ENCODE measurements at places on chromosomes 11 and 22.

DNA sequence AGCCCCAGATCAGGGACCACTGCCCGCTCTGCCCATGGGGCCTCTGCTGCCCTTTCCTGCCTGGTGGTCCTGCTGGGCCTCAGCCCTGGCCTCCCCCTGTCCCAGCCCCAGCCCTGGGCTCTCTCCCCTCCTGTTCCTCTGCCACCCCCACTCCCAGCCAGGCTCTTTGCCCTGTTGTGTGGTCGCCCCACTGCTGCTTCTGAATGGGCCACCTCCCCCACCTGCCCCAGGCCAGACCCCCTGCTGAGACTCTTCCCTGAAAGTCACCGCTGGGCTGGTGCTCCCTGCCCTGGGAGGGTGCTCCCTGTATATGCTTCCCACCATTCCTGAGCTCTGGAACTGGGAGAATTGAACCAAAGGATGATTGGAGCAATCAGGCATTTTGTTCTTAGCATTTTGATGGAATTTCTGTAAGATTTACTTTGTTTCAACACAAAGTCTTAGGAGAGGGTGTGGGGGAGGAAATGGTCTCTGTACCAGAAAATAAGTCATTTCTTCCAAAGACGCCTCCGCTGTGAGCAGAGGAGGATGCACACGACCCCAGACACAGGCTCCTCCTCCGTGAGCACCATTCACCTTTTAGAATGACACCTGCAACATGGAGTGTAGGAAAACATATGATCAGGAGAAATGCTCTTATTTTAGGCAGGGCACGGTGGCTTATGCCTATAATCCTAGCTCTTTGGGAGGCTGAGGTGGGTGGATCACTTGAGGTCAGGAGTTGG lies 5.2 kb downstream of the APOBEC3B start:
- DNase-seq = no peak

- no peak for DNase-seq
These were observed 186.5 kb downstream of the SHANK2 start for GRCh38 chr11:71065841-71066240.

- no peak for DNase-seq
These were observed 65.1 kb downstream of the PRMT3 start for GRCh38 chr11:20452585-20452984.

- DNase-seq = peak; percentile 69
These were observed 94.8 kb downstream of the KCNQ1 start for GRCh38 chr11:2539371-2540222.

DNA sequence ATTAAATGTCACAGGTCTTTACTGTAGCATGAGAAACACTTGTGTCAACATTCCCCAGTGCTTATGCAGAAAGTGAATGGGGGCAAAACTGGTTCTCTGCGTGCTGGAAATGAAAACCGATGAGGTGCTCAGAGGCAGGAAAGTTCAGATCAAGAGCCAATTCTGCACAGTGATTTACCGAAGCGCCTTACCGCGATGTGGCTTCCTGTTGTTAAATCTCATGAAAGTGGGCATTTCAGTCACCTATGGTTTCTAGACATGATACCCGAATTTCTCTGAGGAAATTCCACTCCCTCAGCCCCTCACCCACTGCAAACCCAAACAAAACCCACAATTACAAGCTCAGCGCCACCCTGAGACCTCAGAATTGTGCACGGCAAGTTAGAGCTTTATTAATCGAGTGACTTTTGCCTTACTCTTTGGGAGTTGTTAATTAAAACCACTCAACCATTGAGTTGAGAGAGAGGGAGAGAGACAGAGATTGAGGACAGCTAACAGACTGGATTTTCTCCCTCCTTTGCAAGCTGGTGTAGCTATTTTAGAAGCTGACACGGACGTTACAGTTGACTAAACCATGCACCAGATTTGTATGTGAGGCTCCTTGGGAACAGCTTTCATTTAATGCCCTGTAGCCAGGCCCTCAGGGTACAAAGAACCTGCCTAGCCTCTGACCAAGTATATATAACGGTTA lies 196.4 kb downstream of the DBX1 start:
- DNase-seq = no peak

DNA sequence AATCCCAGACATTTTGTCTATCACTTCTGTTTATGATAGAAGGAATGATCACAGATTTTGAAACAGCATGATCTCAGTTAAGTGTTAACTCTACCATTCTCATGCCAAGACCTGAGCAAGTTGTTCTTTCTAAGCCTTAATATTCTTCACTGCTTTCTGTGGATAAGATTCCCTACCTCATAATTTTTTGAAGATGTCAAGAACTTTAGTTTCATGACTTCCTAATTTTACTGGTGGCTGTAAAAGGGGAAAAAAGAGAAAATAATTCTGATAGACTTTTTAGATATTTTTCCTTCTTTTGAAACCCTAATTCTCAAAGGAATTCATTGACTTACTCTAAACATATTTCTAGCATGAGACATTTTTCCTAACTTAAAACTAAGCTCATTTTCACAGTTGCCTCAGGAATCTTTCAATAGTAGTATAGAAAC lies 520.0 kb upstream of the LUZP2 start:
- no peak for DNase-seq

GRCh38 chr11:67284811-67285540 lies 4.1 kb upstream of the ANKRD13D start:
- no peak for DNase-seq

DNA sequence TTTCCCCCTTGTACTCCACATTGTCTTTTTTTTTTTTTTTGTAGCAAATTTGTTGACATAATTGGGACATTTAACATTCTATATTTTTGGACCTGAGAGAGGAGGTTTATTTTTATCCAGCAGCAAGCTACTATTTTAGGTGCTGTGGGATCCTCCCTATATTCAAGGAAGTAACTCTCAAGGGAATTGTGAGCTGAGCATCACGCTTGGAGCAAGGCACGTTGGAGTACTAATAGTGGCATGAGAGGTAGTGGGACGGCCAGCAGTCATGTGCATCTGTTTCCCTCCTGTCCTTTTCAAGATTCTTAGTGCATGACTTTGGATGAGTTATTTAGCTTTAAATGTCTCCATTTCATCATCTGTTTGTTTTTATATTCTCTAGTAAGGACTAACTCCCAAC lies 52.3 kb downstream of the EXT2 start:
- DNase-seq = no peak

- peak; percentile 93 for DNase-seq
These were observed 37.3 kb upstream of the RBFOX2 start for GRCh38 chr22:36065775-36066544.

GRCh38 chr11:46149826-46150225 lies 28.6 kb upstream of the PHF21A start:
- DNase-seq = no peak

GRCh38 chr11:87223816-87224215 lies 186.1 kb downstream of the TMEM135 start:
- no peak for DNase-seq

- no peak for DNase-seq
These were observed 724 bp upstream of the RASGRP2 start for GRCh38 chr11:64744544-64745188.

GRCh38 chr22:47016631-47017030 lies 254.2 kb downstream of the TBC1D22A start:
- no peak for DNase-seq

DNA sequence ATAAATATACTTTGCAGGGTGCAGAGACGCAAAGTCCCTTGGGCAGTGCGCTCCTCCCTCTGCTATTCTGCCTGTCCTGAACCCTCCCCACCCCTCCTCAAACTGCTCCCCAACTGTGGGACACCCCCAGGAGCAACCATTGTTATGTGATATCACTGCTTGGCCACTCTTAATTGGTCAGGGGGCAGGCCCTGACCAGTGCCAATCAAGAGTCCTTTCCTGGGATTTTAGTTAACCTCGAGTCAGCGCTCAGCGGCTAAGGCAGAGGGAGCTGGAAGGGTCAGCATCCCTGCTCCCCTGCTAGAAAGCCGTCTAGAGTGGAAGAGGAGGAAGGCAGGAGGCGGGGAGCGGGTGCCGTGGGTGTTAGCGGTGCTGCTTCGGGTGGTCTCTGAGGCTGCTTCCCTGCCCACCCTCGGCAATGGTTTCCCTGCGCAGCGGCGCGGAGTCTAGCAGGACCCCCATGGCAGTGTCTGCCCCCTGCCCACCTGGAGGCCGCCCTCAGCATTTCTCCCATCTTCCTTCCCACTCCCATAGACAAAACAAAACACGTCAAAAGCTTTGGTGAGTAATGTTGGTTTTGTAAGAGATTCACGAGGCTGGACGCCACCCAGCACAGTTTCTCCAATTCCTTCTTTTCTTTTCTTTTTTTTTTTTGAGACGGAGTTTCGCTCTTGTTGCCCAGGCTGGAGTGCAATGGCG lies 38.4 kb upstream of the A4GALT start:
- DNase-seq = no peak

DNA sequence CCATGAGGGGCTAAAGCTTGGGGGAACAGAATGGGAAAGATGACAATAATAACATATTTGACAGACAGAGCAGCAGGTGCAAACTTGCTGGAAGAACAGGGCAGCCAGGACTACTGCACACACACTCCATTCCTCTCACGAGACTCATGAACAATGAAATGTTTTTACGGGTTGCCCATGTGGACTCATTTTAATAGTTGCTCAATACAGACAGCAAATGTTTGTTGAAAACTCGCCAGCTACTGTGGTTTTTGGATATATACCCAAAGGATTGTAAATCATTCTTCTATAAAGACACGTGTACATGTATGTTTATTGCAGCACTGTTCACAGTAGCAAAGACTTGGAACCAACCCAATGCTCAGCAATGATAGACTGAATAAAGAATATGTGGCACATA lies 10.3 kb downstream of the SYT13 start:
- DNase-seq = no peak

- no peak for DNase-seq
These were observed 646.8 kb upstream of the CCDC90B start for GRCh38 chr11:83933008-83933407.

DNA sequence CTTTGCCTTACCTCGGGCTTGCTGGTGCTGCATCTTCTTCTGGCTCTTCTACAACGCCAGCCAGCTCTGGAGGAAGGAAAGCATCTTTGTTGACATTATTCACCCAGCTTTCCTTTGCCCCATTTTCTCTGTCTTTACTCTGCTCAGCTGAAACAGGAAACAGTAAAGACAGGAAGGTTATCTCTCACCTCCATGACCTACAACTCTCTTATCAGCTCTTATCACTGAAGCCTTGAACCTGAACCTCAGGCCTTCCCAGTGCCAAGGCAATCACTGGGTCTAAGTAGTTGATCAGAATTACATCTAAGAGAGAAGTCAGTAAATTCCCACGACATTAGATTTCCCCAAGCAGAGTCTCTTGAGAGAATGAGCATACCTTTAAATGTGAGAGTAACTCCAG lies 59.6 kb upstream of the CCDC89 start:
- DNase-seq = no peak

GRCh38 chr11:43427971-43428370 lies 69.3 kb downstream of the TTC17 start:
- DNase-seq = no peak

- DNase-seq = no peak
These were observed 466.8 kb downstream of the SOX6 start for GRCh38 chr11:15889363-15890030.

- DNase-seq = no peak
These were observed 28.8 kb downstream of the KLHL22 start for GRCh38 chr22:20466659-20467379.

DNA sequence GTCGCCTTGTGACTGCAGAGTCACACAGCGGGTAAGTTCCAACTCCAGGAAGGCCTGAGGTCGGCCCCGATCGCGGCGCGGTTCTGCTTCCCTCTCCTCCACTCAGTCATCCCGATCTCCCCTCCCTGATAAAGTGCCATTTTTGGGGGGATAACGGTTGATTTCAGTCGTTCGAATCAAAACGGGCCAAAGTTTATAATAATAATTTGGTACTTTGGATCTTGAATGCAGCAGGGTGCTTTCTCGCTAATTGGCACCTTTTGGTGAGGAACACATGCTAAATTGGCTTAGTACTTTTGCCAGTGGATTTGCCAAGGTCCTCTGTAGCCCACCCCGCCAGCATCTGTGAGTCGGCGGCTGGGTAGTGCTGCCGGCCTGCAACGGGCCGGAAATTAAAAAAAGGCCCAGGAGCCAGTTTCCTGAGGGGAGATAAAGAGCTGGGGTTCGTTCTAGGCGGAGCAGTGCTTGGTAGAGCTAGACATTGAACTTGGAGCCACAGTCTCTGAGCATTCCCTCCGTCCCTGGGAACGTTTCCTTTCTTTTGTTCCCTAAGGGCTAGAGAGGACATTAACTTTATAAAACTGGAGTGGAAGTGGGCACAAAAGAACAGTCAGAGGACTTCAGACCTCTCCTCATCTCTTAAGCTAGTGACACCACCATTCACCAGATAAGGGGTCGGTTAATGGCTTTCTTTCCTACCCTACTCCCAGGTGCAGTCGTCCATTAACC lies 997 bp downstream of the UBE2L3 start:
- no peak for DNase-seq

DNA sequence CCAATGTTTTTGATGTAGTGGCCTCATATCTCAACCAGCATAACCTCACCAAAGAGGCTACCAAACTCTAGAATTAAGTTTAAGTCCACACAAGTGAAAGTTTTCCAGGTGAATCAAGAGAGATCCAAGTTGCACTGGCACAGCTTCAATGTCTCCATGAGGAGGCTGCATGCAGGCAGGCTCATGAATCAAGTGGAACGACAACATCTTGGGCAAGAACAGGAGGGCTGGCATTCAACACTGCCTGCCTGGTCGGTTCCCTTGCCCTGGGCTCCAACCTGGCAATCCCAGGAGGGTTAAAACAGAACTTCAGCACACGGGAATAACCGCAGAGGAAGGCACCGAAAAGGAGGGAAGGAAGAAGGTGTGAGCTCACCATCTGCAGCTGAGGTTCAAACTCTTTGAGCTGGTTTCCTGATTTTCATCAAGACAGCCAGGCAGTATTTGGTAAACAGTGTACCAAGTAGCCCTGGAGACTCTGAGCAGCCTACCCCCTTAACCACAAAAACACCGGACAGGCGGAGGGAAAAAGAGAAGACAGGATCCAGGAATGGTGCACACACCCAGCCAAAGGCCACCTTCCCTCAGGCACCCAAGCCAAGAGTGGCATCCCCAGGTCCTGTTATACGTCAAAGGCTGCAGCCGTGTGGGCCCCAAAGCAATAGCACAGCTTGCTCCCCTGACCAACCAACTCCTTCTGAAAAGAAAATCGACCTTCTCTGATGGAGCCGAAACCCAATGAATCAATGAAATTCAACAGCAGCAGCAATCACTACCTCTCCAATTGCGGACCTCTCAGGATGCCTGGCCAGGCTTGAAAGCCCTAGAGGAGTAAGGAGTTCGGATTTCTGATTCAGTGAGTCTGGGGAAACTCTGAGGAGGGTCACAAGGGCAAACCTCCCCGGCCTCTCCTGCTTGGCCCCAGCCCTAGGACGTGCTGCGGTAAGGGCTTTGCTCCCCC lies 1.3 kb downstream of the PACSIN2 start:
- no peak for DNase-seq
